GM04504 (cell line): ENCODE measurements at places on chromosomes 4 and X.

GRCh38 chrX:7254144-7254543 lies 106.2 kb upstream of the PUDP start:
- DNase-seq, result no peak

DNA sequence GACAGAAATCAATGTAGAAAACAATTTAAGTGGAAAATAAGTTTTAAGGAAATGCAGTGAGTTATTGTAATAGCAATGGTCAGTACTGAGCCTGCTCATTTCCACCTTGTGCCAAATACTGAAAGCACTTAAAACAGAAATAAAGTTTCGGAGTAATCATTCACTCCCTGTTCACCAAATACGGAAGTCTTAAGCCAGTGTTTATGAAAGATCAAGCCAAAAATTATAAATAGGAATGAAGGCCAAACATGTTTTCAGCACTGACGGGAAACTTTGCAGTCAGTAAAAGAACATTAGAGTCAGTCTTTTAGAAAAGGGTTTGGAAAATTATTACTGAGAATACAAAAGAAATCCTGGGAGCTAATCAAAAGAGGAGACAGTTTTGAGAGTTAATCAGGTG lies 178.6 kb downstream of the DMD start:
- DNase-seq, result no peak

- no peak for DNase-seq
Observed at GRCh38 chr4:186953599-186954260, 230.1 kb upstream of the FAT1 start.

- no peak for DNase-seq
Observed at GRCh38 chrX:80316526-80316925, 103.7 kb upstream of the TENT5D start.

- no peak for DNase-seq
Observed at GRCh38 chrX:118968031-118968430, 6.4 kb upstream of the LONRF3 start.

DNA sequence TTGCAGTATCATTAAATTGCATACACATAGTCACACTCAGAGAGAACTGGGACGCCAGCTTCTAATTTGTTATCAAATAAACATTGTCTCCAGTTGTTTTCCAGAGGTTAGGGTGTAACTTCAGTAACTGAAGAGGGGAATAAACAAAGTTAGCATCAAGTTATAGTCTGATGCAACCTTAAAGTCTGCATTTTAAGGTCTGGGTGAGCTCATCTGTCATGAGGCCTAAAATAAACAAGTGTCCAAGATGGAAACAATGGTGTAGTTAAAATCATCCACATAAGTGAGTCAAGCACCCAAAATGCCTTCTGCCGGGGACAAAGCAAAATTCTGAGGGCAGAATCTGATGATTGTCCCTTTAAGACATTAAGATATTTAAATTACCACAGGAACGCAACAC lies 70.3 kb upstream of the EMCN start:
- DNase-seq, result no peak

DNA sequence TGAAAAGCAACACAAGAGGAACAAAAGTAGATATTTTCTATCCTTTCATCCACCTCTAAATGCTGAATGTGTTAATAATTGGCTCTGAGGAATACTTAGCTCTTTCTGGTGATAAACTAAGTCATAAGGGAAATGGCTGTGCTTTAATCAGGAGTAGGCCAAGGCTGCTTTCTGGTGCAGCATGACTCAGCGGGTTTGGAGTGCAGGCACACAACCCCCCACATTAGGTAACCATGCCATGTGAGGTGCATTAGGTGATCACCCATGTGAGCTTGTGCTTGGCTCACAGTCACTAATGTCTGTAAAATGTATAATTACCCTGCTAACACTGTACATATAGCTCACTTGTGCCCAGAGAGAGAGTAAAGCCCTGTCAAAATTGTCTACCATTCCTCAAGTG lies 57.2 kb downstream of the USP38 start:
- DNase-seq, result no peak

DNA sequence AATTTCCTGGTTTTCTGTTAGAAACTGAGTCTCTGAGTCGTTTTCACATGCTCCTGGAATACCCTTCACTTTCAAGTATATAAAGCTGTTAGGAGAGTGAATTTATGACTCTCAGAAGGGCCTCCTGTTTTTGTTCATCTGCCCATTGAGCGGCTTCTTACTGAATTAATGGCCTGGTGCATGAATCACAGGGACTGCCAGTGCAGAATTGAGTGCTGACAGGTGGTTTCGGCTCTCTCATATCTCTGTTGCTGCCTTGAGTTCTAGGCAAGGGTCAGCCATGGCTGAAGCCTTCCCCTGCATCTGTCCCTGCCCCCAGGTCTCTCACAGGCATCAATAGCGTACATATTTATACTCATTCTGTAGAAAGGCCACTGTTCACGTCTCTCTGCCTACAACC lies 22.7 kb upstream of the SEPSECS start:
- no peak for DNase-seq

DNA sequence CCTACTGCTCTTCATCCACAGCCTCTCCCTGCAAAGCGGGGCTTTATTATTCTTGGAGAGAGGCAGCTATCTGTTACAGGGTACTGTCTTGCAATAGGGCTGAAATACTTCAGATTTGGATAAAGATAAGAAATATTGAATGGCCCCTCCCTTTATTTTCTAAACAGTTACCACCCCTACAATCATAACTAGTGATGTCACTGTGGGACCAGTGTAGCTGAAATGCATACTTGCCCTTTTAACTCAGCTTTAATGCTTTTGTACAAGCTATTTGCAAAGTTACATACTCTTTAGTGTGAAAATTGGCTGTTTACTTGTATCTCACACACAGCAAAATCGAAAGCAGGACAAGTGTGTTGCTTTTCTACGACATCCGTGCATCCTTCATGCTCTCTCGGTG lies 261.7 kb upstream of the GATB start:
- no peak for DNase-seq

DNA sequence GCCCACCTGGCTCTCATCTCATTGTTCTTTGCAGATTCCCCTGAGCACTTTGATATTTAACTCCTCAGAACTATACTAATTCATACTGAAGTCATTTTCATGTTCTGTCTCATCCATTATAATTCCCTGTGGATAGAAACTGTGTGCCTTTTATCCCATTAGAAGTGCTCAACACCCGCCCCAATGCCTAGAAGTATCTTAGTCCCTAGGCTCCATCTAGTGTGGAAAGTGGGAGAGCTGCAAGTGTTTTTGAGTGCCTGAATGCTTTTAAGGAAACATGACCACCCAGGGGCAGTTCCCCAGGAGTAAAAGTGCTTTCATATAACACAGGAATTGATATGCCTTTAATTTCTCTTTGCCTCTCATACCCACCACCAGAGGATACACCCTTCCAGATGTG lies 117.0 kb downstream of the CHRDL1 start:
- DNase-seq, result no peak

DNA sequence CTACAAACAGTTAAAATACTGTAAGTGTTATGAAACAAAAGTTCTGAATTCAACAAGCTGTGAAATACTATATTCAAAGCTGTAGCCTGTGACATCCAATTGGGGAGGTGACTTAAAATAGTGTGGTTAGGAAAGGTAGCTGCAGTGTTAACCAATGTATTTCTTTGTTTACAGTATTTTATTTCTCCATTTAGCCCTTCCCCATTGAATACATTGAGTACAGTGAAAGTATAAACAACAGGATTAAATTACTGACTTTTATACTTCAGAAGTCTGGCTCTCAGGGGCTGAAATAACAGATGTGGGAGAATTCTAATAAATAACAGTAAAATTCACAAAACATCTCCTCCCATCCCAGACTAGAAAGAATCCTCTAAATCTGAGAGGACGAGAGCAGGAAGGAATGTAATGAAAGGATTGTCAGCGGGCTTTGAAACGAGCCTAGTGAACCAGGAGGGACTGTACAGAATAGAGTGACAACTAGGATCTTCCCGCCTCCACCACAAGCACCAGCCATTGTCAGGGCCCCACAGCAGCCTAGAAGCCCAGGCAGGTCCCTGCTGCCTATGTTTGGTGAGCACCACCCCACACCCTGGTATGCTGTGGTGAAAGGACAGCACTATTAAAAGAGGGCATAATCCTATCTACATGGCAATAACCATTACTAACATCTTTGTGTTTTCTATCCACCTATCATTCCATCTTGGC lies 73.7 kb downstream of the SPCS3 start:
- DNase-seq, result no peak

GRCh38 chr4:108762559-108763225 lies at the start of gene ETNPPL:
ETNPPL (minus strand) TSS chr4:108763053; CDS start chr4:108762898, 155 bp downstream.
- DNase-seq, result no peak

DNA sequence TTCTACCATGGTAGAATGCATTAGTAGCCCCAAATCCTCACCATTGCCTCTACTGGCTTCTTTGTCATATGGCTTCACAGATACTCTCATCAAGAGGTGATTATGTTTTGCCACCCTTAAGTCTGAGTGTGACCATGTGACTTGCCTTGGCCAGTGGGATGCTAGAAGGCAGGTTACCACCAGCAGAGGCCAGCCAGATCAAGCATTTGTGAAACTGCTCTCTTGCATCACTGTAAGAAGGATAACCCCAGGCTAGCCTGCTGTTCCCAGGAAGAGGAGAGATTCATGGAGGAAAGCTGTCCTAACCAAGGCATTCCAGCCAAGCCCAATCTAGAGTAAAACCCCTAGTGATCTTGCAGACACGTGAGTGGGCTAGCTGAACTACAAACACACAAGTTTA lies 46.8 kb downstream of the USP46 start:
- DNase-seq, result no peak

DNA sequence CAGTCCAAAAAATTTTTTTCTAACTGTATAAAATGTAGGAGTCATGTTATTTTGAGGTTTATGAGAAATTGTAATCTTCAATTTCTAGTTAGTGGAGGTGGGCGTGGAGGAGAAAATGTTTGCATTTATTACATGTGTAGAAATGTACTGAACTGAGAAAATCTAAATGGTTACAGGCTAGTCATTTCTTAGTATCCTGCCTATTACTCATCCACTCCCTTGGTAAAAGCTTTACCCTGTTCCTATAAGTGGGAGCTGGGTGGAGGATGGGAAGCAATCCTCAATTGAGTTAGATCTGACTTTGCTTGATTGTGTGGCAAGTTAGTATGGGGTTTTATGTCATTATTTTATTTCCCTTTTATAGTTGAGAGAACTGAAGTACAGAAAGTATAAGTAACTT lies 73.8 kb downstream of the POLA1 start:
- no peak for DNase-seq

DNA sequence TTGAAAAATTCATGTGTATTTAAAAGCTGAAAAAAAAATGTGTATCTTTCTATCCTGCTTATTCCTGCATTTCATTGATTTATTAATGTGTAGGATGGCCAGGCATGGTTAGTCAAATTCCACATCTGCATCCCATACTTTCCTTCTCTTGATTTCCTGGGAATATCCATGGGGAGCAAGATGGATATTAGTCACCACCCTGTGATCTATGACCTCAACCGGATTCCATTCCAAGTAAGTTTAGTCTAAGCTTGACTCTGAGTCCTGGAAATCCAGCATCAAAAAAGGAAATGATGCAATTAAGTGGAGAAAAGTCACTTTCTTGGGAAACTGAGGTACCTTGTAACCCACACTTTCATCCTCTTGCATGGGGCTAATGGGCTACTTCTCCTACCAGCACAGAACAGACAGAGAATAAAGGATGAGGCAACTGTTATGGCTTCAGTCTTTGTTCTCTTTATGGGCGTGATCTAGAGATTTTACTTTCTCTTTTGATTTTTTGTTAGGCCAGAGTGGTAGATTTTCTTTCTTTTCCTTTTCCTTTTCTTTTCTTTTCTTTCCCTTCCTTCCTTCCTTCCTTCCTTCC lies 17.1 kb upstream of the BEX4 start:
- peak; percentile 50 for DNase-seq

GRCh38 chr4:106370214-106370613 lies 1.6 kb upstream of the GIMD1 start:
- DNase-seq, result no peak

DNA sequence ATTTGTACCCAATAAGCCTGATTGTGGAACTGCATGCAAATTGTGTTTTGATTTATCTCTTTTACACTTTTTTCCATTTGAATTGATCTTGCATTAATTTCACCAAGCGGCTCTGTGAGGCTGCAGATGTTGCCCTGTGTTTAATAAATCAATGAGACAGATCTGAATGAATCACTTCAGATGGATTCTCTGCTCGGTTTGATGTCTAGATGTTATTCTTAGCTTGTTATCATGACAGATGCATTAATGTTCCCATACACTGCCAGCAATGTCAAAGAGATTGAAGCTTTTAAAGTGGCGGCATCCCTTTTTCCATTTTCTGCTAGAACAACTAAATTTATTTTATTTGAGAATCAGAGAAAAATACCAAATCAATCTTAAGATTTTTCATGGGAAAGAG lies 6.3 kb downstream of the DACH2 start:
- DNase-seq, result no peak

GRCh38 chr4:123230061-123230460 lies 166.5 kb upstream of the SPRY1 start:
- no peak for DNase-seq

DNA sequence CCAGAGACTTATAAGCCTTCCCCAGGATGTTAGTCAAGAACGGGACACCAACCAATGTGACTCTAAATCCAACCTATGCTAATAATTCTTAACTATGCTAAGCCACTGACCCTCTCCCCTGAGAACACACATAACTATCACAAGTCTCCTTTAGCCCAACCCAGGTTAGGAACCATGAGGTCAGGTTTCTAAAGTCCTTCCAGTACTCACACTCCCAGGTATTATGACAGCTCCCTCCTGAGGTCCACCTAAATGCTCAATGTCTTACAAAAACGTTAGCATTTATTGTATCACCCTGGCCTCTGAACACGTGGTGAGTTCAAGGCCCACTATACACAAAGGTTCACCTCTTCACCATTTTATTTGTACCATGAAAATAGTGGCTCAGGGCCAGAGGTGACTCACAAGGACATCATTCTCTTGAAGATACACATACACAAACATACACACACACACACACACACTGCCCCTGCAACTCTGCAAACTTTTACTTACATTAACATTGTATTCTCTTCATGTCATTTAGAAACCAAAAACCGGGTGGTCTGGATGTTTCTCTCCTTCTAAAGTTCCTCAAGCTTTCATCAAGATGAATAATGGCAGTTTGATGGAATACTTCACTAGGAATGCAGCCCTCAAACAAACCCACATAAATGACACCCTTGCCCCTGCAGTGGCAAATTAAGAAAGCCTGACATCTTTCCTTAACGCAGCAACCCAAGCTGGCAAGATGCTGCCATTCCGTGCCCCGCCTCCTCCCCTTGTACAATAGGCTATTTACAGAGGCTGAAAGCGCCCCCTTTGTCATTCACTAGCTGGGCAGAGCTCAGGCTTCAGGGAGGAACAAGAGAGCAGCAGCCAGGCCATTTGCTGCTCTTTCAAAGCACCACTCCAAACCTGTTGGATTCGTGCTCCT lies 17.7 kb downstream of the ACSL1 start:
- no peak for DNase-seq

GRCh38 chrX:71053217-71053621 lies 14.9 kb downstream of the SNX12 start:
- no peak for DNase-seq

GRCh38 chr4:138344054-138344453 lies 101.9 kb upstream of the SLC7A11 start:
- DNase-seq, result no peak

- DNase-seq, result no peak
Observed at GRCh38 chr4:62292911-62293310, 1092.8 kb downstream of the ADGRL3 start.

GRCh38 chrX:52923781-52924241 lies 26.7 kb downstream of the FAM156B start:
- no peak for DNase-seq
